ENCODE measurements at places on chromosomes 5 and 9.

DNA sequence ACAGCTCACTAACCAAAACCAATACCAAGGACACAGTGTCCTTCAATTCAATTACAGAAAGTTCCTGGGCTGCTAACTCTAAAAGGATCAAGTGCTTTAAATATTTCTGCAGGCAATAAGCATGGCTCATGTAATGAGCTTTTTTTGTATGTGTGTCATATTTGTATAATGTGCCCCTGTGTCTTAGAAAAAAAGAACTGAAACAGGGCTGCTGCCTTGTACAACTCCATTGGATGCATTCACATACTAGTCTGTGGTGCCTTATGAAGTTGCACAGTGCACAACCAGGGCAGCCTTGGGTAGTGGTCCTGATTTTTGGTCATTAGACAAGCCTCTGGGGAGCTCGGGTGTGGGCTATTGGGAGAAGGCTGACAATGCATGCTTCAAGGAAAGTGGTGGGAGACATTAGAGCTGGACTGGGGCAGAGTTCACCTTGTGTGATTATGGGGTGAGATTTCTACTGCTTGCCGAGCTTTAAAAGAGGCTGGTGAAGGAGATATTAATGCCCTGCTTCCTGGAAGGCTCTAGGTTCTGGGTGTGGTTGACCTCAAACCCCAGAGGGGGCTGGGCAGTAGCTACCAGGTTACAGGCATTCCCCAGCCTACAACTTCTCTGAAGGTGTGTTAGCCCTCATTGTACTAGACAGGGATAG is 3.6 kb upstream of the CPEB4 start:
- no peak for DNase-seq

- no peak for DNase-seq
Measured at GRCh38 chr9:1647776-1648175, 367.4 kb upstream of the SMARCA2 start.

- DNase-seq = no peak
Measured at GRCh38 chr9:78777747-78778146, 480.8 kb downstream of the PSAT1 start.

- DNase-seq = no peak
Measured at GRCh38 chr5:66113160-66113559, 30.9 kb upstream of the SREK1 start.

DNA sequence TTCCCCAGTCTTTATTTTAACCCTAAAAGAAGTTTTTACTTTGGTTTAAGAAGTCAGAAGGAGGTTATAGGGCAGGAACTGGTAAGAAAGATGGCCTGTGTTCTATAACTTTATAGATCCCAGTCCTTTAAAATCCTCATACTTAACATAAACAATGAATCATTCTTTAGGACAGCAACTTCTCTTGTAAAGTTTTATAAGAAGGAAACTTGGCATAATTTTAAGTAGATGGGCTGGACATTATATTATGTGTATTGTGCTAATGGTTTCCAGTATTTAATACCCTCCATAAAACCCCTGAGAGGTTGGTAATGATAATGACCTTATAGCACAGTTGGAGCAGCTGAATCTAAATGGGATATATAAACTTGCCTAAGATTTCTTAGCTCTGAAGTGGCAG is 247.2 kb downstream of the FAM170A start:
- DNase-seq = no peak

DNA sequence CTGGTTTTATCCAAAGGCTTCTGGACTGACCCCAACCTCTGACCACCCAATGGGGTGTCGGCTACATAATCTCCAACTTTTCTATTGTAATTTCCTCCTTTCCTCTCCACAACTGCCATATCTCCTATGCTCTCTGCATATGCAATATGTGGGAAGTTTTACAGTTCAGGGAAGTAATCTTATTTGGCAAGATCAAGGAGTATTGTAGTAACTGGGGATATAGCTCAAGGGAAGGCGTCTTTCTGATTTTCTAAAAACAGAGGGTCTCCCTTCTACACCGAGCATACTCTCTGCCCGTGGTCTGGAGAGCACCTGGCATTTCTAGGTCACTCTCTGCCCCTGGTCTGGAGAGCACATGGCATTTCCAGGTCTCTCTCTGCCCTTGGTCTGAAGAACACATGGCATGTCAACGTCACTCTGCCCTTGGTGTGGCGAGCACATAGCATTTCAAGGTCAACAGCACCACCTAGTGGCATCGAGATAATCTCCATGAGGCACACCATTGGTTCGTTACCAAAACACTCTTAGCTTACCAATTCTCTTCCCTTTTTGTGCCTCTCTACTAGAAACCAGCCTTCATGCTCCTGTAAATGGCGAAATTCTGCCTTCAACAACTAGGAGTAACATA is 616.4 kb upstream of the NUDT12 start:
- no peak for DNase-seq

DNA sequence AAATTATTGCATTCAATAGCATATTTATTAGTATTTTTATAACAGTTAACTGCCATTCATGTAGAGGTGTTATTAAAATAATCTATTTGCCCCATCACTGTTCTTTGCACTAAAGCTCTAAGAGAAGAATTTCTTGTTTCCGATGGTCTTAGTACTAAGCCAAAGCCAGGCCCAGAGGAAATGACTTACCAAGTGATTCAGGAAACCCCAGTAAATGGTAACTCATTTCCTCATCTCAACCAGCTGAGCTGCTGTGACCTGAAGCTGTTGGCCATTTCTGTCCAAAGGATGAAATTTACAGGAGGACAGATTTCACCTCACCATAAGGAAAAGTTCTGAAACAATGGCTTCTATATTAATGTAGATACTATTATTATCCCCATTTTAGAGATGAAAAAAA is 117.0 kb downstream of the PIK3R1 start:
- no peak for DNase-seq

DNA sequence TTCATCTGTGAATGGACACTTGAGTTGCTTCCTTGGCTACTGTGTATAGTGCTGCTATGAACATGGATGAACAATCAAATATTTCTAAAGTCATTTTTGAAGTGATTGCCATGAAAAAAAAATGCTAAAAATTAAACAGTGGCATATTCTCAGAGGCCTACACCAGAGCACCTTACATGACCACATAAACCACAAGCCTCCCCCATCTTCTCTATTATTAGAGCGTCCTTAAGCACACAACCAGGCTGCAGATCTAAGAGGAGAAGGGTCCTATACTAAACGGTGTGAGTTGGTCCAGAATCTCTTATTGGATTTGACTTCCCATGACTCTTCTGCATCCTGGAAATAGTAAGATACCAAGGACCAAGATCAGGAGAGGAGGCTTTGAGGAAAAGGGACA is 34.3 kb downstream of the PCA3 start:
- DNase-seq = no peak

DNA sequence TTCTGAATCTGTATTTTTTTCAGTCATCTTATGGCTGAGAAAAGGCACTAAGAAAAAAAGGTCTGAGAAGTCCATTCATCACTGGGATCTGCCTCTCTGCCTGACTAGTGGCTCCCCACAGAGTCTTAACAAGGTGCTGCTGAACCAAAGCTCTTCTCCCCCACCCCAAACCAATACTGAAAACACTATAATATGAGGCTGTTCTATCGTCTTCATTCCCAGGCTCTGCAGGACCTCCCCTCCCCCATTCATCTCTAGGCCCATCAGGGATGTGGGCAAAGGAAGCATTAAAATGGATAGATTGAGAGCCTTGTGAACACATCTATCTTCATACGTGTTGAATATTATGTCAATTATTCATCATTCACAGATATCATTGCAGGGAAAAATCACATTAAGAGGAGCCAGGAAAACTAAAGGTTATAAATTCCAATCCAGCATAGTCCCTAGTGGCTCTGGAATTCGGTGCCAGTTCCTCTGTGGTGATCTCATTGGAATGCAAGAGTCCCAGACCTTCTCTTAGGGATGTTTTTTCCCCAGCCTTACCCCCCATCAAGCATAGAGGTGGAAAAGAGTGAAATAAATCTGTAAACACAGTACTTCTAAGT is 44.3 kb upstream of the GPR151 start:
- DNase-seq = no peak

GRCh38 chr5:68290260-68290674 is 74.7 kb downstream of the PIK3R1 start:
- DNase-seq = no peak

DNA sequence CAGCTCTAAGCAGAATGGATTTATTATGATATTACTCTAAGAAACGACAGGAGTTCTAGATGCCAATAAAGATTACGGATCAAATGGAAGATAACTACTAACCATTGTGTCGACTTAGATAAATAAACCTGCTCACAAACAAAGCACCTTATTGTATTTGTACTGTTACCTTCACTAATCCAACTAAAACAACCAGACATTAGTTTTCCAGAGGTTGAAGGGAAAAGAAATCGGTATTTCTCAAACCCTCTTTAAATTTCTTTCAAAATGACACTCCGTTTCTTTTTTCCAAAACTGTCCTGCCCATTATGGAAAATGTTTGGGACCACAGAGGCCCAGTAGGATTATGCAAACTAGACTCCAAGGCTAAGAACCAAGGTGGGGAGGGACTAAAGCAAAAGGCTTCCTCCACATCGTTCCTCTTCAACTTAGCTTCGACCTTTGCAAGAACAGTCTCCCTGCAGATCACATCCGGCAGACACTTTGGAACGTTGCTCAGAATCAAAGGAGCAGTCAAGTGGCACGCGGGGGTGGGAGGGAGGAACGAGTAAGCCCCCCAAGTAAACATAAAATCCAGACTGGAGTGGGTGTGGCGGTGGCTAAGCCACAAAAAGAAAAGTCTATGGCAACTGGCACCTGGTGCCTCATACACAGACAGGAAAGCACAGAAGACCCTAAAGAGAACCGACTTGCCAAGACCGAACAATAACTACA is 2.7 kb downstream of the MLLT3 start:
- no peak for DNase-seq

DNA sequence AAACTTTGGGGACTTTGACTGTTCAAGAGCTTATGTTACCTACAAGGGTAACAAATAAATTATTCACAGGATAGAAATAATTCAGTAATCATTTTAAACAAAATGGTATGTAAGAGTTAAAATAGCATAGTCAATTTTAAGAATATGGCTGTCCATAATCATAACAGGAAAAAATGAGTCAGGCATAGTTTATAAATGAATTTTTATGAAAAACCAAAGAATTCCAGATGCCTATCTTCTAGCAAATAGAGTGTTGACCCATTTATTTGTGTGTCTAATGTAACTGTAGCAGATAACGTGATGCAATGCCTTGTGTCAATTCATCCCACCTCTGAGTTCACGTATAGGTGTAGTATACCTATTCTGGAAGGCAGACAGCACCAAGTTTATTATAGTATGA is 169.7 kb upstream of the CDH9 start:
- no peak for DNase-seq

GRCh38 chr9:34179213-34180136 is 632 bp downstream of the UBAP1 start:
- DNase-seq = no peak

GRCh38 chr5:73701566-73701965 is 75.6 kb downstream of the ARHGEF28 start:
- DNase-seq = no peak

DNA sequence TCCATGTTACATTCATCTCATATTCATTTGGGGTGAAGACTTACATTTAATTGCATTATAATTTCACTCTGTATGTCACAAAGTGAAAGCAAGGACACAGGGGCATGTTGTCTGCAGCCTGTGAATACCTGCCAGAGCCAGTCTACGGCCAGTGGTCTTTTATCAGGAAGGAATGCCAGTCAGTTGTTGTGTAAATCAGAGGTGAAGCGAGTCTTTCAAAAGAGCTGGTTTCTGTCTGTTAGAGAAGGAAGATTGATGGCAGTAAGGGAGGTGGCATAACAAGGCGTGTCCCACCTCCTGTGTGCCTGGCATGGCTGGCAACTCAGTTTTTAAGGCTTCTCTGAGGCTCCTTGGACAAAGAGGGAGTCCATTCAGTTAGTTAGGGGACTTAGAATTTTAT is 18.1 kb upstream of the SYK start:
- no peak for DNase-seq

DNA sequence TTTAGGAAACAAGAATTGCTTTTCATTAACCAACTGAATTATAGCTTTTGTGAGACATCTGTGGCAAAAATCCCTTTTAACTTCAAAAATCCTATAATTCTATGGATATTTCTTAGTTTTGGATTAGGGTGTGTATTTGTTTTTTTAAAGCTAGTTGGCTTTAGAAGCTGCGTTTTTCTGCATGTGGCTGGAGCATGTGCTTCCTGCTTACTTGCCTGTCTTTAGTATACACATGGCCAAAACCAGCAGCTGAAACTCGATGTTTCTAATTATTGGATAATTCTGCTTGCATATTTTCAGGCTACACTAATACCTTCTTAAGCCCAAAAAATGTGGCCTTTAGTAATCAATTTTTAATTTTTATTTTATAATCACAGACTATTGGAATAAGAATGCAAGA is 8.9 kb downstream of the RECK start:
- DNase-seq = no peak

DNA sequence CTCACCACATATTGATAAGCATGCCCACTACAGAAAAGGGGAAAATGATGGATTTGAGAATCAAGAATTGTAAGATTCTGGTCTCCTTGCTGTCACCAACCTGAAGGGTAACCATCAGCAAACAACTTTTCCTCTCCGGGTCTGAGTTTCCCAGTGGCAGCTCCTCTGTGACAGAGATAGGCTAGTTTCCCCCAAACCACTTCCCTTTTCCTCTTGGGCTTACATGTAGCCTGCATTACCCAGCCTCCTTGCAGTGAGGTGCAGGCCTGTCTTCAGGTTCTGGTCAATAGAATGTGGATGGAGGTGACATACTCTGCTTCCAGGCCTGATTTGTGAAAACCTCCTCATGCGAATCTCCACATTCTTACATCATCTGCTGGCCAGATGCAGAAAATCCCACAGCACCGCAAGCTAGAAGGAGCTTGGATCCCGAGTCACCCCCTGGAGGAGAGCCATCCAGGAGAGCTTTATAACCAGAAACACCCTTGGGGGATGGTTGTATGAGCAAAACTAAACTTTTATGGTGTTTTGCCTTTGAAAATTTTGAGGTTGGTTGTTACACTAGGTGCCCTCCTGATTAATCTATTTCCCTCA is 206.1 kb downstream of the RGS3 start:
- no peak for DNase-seq

- no peak for DNase-seq
Measured at GRCh38 chr9:114112325-114112724, 13.2 kb upstream of the KIF12 start.

- DNase-seq = no peak
Measured at GRCh38 chr5:97628031-97628430, 445.0 kb upstream of the RIOK2 start.

- DNase-seq = no peak
Measured at GRCh38 chr5:65041296-65042158, 272.8 kb downstream of the CWC27 start.

DNA sequence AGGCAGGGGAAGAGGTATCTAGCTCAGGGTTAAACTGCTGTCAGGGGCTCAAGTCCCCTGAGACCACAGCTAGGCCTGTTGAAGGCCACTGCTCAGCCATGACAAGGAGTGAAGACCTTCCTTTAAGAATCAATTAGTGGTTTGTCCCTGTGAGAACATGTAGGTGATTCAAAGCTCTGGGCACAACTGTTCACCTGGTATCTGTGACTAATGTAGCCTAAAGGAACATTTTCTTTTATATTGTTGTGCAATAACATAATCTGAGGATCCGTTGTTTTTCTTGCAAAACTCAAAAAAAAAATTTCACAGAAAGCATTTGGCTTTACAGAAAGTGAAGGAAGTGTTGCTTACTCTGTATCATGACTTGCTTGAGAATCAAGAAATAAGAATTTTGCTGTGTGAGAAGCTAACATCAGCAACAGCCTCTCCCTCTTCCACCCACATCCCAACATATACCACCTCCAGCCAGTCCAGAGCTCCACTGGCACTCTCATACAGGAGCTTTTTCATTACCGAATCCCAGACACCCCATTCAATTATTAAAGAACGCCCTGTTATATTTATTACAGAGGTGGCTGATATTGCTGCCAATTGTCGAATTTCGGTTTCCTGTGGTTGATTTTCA is 807.0 kb downstream of the TLE4 start:
- no peak for DNase-seq

Measured in activated T-helper 9 cell treated with anti-CD3 and anti-CD28 coated beads, Interleukin-2, amount 50 U/mL, for 16 hours (primary cell).